ENCODE measurements at places on chromosomes 7 and 10.

GRCh38 chr10:118373786-118374185 lies 31.7 kb upstream of the FAM204A start:
- DNase-seq, result no peak

DNA sequence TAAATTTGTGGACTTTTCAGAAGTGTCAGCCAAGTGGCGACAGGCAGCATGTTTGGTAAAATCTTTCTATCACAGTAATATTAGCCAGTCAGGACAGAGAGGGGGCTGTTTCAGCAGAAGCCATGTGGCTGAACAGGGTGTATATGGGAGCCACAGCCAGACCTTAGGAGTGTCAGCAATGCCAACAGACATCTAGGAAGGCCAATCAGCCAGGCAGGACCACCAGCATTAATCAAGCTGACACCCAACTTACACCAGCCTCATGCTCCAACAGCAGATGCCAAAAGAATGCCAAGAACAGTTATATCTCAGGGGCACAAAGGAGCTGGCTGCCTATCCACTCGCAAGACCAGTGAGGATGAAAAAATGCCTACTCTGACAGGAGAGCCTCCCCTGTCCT lies 54.8 kb downstream of the RAPGEF5 start:
- DNase-seq, result no peak

DNA sequence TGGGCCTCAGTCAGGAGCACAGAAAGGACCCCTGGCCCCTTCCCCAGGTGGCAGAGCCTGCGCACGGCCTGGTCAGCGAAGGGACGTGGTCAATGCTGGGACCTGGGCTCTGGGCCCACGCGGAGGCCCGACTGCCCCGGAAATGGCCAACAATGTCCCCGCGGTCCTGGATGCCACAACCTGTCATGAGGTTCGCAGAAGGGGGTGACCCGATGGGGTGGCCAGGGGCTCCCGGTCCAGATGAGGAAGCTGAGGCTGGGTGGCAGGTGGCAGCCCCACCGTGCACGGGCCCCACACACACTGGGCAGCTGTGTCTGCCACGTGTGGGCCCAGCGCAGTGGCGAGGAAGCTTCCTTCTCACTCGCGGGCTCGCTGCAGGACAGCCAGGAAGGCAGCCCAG lies 49.4 kb downstream of the DPYSL4 start:
- DNase-seq, result no peak

- DNase-seq, result no peak
These were observed 7.5 kb downstream of the GDI2 start for GRCh38 chr10:5805711-5806110.

DNA sequence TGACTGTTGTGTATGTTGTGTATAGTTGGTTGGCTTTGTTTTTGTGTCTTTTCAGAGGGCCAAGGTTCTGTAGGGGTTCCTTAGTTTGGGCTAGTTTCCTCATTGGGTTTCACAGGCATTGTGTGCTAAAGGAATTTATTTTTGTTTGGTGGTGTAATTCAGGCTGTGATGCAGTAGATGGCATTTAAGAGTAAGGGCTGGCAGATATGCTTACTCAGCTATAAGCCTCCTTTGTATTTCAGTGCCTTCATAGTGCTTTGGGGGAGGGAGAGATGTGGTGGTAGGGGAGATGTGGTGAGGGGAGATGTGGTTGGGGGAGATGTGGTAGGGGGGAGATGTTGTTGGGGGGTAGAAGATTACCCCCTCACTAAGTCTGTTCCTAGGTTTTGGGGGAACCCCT lies 91.7 kb downstream of the SLC25A40 start:
- no peak for DNase-seq

DNA sequence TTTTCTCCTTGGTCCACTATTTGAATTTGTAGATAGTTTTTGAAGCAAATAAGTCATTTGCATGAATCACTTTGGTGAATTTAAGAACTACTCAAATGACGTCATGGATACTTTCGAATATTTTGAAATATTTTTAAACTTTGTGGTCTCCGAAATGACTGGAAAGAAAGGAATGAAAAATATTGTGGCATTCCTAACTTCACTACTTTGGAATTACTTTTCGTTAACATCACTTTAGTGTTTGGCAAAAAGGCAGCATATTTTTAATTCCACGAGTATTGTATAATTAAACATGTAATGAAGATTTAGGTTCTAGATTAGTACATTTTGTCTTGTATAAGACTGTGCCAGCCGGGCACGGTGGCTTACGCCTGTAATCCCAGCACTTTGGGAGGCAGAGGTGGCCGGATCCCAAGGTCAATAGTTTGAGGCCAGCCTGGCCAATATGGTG lies 35.3 kb upstream of the ZRANB1 start:
- DNase-seq, result no peak

- DNase-seq, result peak; percentile 84
These were observed 647 bp upstream of the NACAD start for GRCh38 chr7:45089341-45089891.

- no peak for DNase-seq
These were observed 112.2 kb upstream of the GPR26 start for GRCh38 chr10:123553810-123554430.

- no peak for DNase-seq
These were observed 194.0 kb downstream of the AHR start for GRCh38 chr7:17492437-17492836.

DNA sequence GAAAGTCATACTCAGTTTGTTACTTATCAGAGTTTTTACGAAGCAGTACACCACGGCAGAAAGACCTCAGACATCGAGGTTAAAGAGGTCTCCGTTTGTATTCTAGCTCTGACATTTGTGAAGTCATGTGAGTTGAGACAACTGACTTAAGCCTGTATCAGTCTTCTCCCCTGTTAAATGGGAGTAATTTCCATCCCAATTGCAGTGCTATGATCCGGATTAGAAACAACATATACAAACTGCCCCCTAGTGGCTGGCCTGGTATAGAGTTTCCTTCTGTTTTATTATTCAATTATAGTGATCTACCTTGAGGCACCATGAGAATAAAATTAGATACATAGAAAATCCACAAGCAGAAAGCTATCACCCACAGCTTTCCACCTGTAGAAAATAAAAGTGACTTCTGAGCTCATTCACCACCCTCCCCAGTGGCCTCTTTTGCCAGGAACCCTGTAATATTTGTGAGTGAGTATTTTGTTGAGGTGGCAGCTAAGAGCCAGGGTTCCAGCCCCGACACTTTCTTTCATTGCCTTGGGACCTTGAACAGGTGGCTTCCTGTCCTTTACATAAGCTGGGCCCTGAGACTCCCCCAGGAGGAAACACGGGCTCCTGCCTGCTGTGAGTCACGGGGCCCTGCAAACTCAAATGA lies 607.2 kb upstream of the MGMT start:
- no peak for DNase-seq

GRCh38 chr10:33095867-33096815 lies 138.1 kb upstream of the ITGB1 start:
- DNase-seq, result no peak

DNA sequence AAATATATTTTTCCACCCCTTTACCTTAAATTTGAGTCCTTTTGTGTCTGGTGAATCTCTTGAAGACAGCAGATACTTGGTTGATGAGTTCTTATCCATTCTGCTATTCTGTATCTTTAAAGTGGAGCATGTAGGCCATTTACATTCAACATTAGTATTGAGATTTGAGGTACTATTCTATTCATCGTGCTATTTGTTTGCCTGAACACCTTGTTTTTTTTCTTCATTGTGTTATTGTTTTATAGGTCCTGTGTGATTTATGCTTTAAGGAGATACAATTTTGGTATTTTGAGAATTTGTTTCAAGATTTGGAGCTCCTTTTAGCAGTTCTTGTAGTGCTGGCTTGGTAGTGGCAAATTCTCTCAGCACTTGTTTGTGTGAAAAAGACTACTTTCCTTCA lies 29.9 kb downstream of the GDI2 start:
- DNase-seq, result no peak

GRCh38 chr7:135501402-135501801 lies 8.5 kb downstream of the CNOT4 start:
- no peak for DNase-seq

- peak; percentile 49 for DNase-seq
These were observed 6.0 kb upstream of the TMED4 start for GRCh38 chr7:44587843-44588711.

- no peak for DNase-seq
These were observed 875.4 kb downstream of the LRMDA start for GRCh38 chr10:76306856-76307255.

DNA sequence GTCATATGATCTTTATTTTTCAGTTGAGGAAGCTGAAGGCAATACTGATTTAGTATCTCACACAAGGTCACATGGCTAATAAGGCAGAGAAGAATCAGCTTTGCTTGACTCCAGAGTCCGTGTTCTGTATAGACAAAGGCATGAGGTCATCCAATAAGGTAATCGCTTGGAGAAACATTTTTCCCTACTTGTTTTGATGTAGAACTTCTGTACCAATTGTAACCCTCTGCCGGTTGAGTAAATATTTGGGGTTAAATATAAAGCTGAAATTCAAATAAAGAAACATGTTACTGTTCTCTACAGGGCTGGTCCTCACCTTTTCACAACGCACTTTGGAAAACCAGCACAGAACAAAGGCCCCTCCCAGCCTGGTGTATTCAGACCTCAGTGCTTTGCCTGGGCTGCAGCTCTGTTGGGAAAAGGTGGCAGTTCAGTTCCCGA lies 83.0 kb upstream of the INSYN2A start:
- no peak for DNase-seq

DNA sequence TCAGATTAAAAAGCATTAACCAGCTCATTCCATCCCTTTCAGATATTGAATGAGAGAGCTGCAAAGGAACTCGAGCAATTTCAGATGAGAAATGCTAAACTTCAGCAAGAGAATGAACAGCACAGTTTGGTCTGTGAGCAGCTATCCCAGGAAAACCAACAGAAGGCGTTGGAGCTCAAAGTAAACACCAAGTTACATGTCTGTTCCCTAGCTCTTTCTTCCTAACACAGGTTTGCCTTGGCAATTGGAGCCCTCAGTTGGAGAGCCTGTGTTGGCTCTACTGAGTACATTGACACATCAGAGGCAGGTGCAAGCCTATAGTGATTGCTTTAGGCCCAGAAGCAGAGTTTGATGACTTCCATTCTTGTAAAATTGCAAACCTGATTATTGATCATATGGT lies 14.7 kb downstream of the CFAP58 start:
- DNase-seq, result no peak

DNA sequence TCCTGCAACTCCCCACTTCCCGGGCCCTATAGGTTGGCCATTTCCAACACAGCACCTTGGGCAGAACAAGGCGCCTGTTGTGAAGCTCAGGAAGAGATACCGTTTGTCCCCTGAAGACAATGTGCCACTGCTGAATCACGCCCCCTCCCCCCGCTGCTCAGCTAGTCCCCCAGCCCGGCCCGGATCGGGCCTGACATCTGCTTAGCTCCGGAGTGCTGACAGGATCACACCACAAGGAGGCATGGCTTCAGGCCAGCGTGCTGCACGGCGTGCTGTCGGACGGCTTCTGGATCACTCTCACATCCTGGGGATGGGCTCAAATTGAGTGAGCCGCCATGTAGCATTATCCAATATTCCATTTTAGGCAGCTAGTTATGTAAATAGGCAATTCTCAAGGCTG lies 62.1 kb upstream of the EFCAB10 start:
- no peak for DNase-seq

GRCh38 chr10:101066896-101067355 lies 5.1 kb downstream of the KAZALD1 start:
- no peak for DNase-seq

DNA sequence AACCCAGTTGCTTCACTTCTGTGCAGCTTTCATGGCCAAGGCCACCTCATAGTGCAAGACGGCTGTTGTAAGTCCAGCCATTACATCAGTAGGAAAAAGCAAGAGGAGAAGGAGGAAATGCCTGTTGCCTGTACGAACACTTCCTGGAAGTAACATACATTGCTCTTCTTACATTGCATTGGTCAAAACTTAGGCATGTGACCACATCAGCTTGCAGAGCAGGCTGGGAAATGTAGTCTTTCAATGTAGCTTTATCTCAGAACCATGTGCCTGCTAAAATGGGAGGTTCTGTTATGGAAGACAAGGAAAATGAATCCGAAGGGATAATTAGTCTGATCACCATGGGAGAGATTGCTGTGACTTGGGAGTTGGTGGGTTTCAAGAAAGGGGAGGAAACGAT lies 4.3 kb downstream of the SLC29A3 start:
- no peak for DNase-seq

- no peak for DNase-seq
These were observed 221.4 kb upstream of the PITRM1 start for GRCh38 chr10:3393958-3394357.

Data from CD8-positive, alpha-beta memory T cell (primary cell).